ENCODE measurements at places on chromosomes 11 and 22.

DNA sequence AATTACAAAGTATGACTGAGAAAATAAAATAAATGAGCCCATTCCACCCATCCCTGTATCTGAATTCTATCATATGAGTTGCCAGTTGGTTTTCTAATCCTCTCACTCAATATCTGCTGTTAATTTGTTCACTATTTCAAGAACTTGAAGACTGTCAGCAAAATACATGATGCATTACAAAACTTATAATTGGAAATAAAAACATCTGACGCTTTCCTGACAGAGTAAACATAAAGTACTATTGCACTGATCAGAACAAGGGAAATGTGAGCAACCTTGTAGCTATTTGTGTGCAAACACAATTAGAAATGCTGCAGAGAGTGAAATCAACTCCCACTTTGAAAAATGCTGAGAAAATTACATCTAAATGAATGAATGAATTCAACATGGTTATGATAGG lies 97.1 kb downstream of the MPPED2 start:
- DNase-seq, result no peak

DNA sequence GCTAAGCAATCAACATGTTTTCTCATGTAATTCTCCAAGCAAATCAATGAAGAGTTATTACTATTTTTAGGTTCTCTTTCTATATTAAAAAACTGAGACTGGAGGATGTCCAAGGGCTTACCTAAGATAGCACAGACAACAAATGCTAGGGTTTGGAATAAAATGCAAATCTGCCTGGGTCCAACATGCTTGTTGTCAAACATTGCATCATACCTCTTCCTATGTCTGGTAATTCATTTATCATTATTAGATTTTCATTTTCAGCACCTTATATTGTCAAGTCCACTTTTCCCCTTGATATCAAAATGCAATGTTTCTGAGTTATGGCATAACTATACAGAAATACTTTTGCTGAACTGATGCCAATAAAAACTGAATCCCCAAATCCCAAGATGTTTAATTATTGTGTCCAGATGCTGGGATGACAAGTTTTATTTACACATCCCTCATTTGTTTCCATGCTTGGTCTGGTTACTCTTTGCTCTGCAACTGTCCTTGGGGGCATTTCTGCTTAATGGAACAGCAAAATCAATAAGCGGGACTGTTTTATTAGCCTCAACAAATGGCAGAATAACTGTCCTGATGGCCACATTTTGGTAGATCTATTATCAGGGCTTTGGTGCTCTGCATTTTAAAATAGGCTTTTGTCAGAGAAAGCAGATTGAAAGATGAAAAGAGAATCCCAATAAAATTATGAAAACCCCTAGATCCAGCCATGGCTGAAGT lies 86.0 kb downstream of the C11orf87 start:
- DNase-seq, result no peak

DNA sequence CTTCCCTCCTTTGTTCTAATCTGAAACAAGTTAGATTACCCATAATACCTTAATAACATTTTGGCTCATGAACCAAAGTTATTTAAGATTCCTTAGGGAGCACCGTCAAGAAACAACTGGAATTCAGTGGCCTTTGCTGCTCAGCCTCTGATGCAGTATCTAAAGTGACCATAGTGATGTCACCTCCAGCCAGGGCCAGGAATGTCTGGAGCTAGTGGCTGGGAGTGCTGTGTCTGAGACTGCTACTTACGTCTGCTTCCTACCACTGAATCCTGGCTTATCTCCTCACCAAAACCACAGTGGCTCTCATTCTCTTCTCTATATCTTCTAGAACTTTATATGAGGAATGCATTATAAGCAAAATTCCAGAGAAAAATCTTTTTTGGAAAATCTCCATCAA lies 658.0 kb downstream of the DLG2 start:
- DNase-seq, result no peak

DNA sequence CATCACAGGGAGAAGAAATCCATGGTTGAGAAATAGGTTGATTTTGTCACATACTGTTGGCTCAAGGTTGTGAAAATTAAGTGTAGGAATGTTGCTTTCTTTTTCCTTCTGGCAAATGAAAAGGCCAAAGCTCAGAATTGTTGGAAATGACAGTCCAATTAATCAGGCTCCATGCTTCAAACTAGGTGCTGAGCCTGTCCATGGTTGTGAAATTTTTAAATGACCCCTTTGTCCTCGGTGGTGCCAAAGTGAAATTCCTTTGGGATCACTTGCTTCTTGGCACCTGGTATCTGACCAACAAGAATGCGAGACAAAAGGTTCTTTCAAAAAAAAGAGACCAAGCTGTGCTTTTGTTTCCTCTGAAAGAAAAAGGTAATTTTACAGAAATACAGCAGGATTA lies 451.9 kb downstream of the ETS1 start:
- DNase-seq, result no peak

DNA sequence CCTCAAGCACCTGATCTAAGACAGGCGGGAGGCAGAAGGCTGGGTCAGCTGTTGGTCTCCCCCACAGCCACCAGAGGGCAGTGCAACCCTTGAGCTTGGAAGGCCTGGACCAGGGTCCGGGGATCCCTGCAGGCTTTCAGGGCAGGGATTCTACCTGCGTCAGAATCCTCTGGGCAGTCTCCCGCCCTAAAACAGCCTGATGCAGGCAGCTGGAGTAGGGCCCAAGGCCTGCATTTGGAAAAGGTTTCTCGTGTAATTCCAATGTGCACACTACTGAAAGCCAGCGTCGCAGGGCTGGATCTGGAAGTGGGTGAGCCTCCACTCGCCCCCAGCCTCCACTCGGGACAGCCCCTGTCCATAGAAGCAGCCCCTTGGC lies 31.8 kb downstream of the BID start:
- peak; percentile 45 for DNase-seq

- DNase-seq, result no peak
Observed at GRCh38 chr11:72589802-72590761, 84.1 kb downstream of the PDE2A start.

- peak; percentile 27 for DNase-seq
Observed at GRCh38 chr11:77127920-77128691, at the start of gene MYO7A. Gene MYO7A (plus strand): TSS chr11:77128246. CDS start chr11:77130635, 2,389 bp downstream.

- no peak for DNase-seq
Observed at GRCh38 chr11:87421422-87421821, 383.7 kb downstream of the TMEM135 start.

- DNase-seq, result no peak
Observed at GRCh38 chr11:61447601-61448551, 18.0 kb downstream of the SDHAF2 start.

- DNase-seq, result no peak
Observed at GRCh38 chr11:104467404-104467803, 303.5 kb upstream of the PDGFD start.

DNA sequence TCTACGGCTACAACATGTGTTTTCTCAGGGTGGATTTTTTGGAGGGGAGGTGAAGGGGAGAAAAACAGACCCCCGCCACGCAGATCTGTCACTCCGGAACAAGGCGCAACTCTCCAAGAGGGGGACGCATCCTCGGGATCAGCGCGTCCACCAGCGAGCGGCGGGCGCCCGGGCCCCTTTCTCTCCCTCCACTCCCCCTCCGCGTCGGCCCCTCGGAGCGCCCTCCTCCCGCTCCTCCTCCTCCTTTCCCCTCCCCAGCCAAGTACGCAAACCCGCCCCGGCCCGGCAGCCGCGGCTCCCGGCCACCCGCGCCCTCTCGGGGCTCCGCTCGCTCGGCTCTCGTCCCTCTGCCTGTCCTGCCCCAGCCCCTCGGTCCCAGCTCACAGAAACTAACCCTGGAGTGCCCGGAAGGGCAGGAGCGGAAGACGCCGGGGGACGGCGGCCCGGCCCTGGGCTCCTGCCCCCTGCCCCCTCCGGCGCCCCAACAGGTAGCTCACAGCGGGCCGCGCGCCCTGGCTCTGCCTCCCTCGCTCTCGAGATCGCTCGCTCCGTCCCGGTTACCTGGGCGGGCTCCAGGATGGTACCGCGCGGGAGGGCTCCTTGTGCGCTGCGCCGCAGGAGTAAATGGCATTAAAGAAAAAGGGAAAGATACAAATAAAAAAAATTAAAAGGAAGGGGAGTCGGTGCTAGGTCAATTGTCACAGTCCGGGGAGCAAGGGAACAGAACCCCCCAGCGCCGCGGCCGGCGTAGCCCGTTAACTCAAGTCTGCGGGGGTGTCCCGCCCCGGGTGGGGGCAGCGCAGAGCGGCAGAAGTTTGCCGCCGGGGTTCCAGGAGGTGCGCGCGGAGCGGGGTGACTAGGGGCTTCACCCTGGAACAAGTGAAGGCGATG lies 131.4 kb upstream of the C11orf58 start:
- DNase-seq, result no peak

GRCh38 chr22:32042924-32043323 lies at the start of gene SLC5A1:
Gene SLC5A1 (plus strand): TSS chr22:32043261. CDS start chr22:32043282, 21 bp downstream.
- DNase-seq, result no peak

DNA sequence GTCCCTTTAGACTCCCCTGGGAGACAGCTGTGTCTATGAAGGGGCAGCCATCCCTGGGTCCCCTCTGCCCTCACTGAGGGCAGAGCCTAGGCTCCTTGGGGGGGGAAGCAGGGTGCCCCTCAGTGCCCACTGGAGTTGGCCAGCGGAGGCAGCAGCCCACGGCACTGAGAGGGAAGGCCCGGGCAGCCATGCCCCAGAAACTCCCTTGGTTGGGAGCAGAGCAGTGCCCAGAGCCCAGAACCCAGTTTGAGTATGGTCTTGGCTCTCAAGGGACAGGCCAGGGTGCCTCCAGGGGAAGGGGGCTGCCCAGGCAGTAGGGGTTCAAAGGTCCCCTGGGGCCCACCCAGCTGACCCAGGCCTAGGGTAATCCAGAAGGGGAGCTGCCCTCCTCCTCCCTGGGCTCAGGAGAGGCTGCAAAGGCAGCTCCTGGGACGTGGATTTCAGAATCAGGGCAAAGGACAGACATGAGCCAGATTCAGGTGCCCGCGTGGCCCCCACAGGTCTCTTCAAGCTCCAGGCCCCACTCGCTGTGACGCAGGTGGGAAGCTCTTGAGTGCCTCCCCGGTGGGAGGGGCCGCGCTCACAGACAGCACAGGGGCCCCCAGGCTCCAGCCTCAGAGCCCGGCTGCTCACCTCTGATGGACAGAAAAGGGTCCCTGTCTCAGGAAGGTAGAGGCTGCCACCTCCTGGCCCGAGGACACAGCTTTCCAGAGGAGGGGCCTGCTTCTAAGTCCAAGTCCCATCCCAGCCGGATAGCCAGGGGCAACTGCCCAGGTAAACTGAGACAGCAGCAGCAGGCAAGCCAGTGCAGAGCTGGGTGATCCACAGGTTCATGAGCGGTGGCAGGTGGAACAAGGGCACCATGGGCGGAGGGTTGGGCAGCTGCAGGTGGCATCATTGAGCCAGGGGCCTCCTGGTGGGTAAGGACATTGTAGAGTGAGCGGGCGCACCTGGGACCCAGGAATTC lies 2.6 kb downstream of the C11orf21 start:
- no peak for DNase-seq

- no peak for DNase-seq
Observed at GRCh38 chr11:60389279-60389910, 6.9 kb upstream of the MS4A14 start.

DNA sequence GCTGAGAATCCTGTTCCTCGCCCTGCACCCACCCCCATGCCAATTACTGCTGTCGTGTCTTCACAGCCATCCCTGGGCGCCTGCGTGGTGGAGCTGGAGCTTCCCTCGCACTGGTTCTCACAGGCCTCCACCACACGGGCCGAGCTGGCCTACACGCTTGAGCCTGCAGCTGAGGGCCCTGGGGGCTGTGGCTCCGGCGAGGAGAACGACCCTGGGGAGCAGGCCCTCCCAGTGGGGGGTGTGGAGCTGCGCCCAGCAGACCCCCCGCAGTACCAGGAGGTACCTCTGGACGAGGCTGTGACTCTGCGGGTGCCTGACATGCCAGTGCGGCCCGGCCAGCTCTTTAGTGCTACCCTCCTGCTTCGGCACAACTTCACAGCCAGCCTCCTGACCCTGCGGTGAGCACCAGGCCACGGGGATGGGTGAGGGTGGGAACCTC lies 4.3 kb downstream of the TMEM132A start:
- DNase-seq, result no peak

DNA sequence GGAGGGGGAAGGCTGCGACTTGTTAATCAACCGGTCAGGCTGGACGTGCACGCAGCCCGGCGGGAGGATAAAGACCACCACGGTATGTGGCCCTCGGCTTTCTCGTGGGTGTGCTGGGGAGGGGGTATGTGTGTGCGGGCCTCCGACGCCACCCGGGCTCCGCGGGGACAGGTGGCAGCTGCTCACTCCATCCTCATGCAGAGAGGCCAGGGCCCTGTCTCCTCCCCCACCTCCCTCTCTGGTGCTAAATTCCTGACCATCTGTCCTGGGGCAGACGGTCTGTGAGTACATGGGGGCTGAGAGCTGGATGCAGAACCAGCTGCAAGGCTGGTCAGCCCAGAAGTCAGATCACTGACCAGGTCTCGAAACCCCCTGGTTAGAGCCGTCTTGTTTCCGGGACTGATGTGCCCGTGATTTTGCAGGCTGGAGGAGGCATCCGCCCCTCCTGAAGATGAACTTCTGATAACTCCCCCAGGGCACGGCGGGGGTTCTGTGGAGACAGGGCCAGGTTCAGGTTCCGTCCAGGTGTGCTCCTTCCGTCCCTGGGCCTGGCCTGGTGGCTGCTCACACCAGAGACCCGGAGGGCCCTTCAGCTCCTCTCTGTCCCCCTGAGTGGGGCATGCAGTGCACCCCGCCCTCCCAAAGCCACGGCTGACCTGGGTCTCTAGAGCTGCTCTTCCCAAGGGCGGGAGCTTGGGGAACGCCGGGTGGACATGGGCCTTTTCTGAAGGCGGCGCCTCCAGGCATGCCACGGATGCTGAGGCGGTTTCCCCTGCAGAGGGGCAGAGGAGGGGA lies 1119.7 kb downstream of the BRD1 start:
- DNase-seq, result no peak

GRCh38 chr11:112770487-112770886 lies 190.7 kb upstream of the NCAM1 start:
- peak; percentile 69 for DNase-seq

- no peak for DNase-seq
Observed at GRCh38 chr11:90919332-90919731, 696.5 kb upstream of the CHORDC1 start.

Data from C1 segment of cervical spinal cord (tissue), 14 donors.